ENCODE measurements at places on chromosomes 4 and X.
A peak's percentile ranks its signal among the peaks of the same experiment; 100 is the strongest.

DNA sequence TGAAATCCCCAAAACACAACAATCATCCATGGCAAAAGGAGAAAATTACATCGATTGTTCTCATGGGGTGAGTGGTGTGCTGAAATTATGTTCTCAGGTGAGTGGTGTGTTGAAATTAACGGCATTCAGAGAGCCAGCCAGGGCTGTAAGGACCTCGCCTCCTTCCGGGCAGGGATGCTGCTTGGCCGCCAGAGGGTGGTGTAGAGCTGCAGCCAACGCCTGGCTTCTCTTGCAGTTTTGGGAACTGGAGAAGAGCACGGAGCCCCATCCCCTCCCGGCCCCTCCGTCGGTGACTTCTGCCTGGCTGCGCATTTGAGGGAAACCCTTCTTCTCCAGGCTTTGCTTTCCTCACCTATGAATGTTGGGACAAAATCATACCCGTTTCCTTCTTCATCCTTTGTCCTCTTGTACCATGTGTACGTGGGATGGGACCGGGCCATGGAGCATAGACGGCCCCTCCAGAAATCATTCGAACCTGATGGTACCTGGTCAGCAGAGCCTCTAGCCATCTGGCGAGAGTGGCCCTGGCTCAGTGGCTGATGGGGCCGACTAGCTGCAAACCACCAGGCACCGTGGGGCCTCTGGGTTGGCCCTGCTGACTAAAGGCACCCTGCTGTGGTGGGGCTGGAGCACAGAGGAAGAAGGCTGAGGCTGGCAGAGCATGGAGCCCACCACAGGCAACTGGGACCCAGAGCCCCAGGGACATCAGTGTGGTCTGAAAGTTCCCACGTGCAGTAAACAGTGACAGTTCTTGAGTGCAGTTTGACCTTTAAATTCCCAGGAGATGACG, 28.4 kb downstream of the TRMT44 start:
- peak; percentile 78 for DNase-seq

- DNase-seq = no peak
These were observed 163.6 kb upstream of the FAT1 start for GRCh38 chr4:186887291-186887700.

- DNase-seq = peak; percentile 2
These were observed 2.4 kb downstream of the CXXC4 start for GRCh38 chr4:104492183-104492771.

DNA sequence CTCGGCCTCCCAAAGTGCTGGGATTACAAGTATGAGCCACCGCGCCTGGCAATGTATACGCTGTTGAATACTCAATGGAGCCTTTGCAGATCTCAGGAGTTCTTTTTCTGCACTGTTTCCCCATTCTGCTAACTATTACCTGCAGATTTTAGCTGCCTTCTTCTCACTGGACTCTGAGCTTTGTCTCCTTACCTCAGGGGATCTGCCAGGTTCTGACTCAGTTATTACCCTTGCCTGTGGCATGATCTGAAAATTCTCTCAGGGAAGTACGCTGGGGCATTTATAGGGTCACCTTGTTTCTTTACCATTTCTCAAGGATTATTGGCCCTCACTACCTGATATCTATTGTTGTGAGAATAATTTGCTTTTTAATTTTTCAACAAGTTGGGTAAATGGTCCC, 56.6 kb upstream of the MAGED1 start:
- no peak for DNase-seq

- DNase-seq = no peak
These were observed 129.3 kb upstream of the CHRDL1 start for GRCh38 chrX:110924871-110925270.
